Gastroesophageal sphincter (tissue), 4 donors: ENCODE measurements at places on chromosomes 16 and 17.

GRCh38 chr16:81537721-81538561, 93.3 kb downstream of the CMIP start:
- no peak for ATAC-seq

DNA sequence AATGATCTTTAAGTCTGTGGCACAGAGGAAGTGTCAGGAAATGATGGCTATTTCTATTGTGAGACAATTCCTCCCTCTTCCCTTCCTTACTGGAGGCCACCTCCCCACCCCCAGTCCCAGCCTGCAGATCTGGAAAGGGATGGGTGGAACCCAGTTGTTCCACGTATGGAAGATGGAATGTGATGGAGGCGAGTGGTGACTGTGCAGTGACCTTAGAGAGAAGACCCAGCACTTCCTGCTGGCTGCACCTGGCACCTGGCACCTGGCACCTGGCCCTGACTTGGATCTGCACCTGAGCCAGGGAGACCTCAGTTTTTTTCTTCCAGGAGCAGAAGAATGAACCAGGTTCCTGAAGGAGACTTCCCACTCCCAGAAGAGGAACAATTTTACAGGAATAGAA, 33.0 kb upstream of the TMC5 start:
- ATAC-seq: no peak

GRCh38 chr17:74759941-74760340, 11.5 kb downstream of the NHERF1 start:
- ATAC-seq: no peak

DNA sequence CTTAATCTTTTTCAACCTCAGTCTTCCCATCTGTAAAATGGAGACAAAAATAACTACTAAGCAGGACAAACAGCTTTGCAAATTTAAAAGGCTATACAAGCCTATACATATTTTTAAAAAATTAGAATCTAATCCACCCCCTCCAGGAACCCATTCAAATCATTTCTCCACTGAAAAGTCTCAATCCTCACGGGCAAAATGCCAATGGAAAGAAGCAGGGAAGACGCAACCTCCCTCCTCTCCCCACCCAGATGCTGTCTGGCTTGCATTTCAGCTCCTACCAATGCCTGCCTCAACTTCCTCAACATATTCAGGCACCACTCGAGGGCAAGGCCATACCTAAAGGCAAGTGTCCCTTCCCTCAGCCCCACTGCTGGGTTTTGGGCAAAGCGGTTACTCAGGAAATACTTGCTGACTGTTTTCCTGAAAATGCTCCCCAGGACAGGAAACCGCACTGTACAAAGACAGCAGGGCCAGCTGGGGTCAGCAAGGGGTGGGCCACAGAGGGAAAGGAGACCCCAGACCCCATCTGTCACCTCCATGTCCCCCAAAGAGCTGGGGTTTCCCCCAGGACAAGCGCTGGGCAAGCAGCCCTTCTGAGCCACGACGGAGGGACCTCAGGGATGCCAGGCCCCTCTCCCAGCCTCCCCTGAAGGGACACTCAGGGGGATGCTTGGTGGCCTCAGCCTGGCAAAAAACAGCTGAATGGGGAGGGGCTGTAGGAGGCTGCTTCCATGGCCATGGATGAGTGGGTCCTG, 47.7 kb upstream of the DOC2B start:
- ATAC-seq: no peak

DNA sequence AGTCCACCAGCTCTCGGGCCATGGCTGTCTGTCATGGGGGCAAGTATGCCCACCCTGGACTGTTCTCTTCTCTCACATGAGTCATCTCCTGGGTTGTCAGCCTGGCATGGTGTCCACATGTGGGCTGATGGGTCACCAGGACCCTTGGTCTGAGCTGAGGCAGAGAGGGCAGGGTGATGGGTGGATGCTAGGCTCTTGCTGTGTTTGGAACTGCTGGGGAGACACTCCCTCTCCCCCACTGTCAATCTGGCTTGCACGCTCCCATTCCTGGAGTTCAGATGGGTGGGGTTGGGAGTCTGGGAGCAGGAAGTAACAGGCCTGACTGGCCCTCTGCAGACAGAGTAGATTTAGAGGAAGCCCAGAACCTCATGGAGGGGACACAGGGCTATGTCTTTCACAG, 28.9 kb downstream of the KSR1 start:
- ATAC-seq: peak; percentile 23

DNA sequence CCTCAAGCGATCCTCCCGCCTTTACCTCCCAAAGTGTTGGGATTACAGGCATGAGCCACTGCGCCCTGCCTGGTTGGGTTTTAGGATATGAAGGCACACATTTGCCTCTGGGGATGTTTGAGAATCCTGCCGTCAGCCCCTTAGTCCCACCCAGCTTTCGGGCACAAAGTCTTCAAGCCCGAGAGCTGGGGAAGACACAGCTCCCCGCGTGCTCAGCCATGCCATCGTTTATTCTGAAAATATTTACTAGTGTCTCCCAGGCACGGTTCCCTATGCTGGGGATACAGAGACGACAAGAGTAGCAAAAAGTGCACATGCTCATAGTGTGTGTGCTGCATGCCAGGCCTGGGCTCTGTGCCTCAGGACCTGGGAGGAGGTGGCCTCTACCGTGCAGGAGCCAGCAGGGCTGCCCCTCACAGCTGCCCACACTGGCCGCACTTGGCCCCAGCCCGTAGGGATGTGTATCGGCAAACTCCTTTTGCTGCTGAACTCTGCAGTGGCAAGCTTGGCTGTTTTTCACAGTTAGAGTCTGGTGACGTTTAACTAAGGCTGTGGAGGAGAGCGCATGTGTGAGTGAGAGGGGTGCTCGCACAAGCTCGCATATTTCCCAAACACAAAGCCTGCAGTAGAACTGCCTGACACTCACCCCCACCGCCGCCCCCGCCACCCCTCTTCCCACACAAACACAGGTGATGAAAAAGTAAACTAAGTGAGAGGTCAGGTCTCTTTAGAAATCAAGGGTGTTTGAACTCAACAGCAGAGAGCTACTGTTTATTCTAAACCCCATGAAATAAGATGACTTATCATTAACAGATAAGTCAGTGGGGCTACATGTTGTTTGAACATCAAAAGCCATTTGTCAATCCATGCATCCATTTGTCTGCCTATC, 266.4 kb downstream of the MRTFB start:
- no peak for ATAC-seq

DNA sequence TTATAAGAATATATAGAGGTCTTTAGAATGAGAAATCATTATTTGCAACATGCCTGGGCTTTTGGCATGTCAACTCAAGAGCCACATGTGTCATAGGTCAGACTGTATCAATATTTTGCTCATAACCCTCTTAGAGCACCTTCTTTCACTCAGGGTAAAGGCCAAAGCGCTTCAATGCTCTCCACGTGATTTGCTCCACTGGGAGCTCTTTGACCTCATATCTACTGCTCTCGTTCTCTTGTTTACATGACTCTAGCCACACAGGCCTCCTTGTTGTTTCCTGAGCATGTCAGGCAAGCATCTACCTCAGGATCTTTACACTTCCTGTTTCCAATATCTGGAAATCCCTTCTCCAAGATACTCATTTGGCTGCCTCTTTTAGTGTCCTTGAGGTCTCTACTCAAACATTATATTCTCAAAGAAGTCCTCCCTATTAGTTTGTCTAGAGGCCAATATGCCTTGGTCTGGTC, 148.4 kb downstream of the TOX3 start:
- ATAC-seq: no peak

GRCh38 chr16:64121473-64121872, 1000.4 kb downstream of the CDH11 start:
- ATAC-seq: no peak

DNA sequence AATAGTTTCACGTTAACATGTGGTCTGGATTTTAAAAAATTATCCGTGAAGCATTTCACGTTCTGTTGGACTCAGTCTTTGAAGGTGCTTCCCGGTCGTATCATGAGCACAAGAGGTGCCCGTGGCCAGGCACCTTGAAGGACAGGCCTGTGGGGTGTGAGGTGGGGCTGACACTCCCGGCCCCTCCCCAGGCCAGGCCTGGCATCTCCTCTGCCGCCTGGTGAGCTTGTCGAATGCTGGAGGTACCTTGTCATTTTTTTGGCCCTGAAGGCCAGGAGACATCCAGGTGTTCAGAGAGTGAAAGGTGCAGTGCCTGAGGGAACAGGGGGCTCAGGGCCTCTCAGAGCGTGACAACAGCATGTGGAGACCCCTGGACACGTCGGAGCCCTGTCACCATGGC, 11.7 kb downstream of the ZNF469 start:
- ATAC-seq: no peak

- ATAC-seq: no peak
Observed at GRCh38 chr17:82653651-82654528, 5.6 kb upstream of the WDR45B start.

DNA sequence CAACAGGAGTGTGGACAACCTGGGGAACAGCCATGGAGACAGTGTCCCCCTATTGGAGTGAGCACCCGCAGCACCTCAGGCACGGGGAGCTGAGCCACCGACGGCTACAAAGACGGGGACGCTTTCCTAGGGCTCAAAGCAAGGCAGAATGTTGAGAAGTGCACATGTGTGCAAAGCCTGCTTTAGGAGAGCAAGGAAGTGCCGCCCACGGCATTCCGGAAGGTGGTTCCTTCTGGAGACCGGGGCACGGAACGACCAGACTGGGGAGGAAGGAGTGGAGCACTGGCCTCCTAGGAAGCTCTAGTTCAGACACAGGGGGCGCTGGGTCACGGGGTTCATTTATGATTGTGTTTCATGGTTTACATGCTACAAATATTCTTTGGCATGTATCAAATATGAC, 52.2 kb downstream of the TBC1D16 start:
- no peak for ATAC-seq

DNA sequence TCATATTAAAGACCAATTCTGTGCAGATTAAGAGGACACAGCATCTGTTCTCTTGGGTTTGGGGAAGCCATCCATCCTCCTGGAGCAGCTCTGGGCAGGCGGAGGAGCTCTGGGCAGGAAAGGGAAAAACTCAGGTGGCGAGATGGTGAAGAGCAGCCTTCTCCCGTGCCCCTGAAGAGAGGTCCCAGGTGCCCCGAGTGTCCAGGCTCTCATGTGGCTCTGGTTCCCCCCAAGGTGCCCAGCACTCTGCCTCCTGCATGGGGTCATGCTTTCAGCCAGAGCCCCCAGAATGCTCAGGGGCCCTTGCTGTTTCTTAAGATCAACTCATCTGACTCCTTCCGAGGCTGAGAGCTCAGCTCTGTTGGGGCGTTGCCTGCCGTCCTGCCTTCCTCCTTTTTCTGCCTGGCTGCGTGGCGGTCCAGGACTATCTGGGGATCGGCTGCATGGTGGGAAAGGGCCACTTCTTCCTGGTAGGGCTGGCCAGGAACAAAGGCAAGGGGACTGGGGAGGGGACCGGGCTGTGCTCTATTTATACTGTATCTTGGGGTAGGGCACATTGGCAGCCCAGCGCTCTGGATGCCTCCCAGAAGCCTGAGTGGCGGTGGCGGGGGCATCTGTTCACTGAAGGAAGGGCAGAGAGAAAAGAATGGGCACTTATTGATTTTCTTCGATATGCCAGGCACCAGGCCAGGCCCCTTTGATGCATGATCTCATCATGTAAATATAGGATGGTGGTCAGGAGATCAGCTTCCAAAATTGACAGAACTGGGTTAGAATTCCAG, 103.2 kb upstream of the SDK2 start:
- ATAC-seq: no peak

- no peak for ATAC-seq
Observed at GRCh38 chr16:20681821-20682760, 15.4 kb downstream of the ACSM1 start.

DNA sequence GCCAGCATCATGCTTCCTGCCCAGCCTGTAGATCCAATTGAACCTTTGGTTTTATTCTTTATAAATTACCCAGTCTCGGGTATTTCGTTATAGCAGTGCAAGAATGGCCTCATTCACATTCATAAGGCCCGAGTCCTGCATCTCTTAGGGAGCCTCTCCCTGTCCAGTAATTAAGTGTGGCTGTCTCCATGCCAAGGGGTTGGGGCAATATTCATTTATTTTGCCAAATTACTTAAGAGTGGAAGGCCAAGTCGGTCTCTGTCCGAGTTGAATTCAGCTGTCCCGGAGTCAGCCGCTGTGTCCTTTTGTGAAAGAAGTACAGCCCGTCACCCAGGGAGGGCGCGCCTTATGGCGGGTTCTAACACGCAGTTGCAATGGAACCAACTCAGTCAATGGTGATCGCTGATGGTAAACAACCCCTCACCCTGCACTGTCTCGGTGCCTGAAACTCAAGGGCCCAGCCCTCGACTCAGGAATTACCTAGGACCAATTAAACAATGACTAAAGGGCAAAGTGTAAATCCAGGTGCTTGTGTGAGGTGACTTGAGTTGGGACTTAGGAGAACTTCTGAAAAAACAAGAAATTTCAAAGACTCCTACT, 22.2 kb downstream of the KIAA0513 start:
- ATAC-seq: no peak

DNA sequence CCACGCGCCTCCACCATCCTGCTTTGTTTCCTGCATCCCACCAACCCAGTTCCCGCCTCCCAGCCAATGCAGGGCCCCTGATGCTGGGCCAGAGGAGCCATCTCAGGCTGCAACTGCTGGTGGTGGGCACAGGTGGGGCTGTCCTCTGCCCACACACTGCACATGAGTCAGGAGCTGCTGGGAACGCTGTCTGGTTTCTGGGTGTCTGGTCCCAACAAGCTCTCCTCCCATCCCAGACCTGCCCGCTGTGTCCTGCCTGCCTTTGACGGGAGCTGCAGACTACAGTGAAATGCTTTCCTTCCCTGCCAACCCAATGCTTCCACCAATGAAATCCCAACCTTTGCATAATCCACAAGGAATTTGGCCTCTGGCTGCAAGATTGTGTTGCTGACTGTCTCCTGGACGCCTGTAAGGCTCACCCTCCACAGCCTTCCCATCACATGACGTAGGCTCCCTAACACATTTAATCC, 98.9 kb downstream of the N4BP1 start:
- ATAC-seq: peak; percentile 67

- ATAC-seq: no peak
Observed at GRCh38 chr16:85590506-85590832, 22.7 kb upstream of the GSE1 start.

DNA sequence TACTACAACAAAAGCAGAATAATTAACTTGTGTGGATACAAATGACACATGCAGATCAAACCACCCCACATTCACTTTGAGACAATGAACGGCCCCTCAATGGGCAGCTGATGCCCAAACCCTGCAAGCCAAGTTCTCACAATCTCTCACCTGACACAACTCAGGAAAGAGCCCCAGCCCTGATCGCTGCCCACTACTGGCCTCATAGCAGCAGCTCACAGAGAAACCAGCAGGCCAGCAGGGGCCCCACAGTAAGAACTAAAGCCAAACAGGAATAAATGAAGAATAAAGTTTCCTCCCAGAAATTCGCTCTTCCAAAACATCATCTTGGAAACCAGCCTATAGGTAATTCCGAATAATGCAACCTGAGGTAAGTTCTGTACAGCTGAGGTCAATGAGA, 7.7 kb downstream of the AKTIP start:
- no peak for ATAC-seq

- no peak for ATAC-seq
Observed at GRCh38 chr16:75048530-75048929, 49.7 kb downstream of the ZNRF1 start.

GRCh38 chr16:684961-685696, 995 bp upstream of the JMJD8 start:
- ATAC-seq: no peak

GRCh38 chr16:27429330-27429871, 27.4 kb downstream of the IL21R start:
- no peak for ATAC-seq
